Stimulated activated CD8-positive, alpha-beta memory T cell treated with anti-CD3 and anti-CD28 coated beads, Interleukin-2, amount 100 ng/mL, for 1 hour (primary cell): ENCODE measurements at places on chromosomes 7 and 10.

- DNase-seq = no peak
These were observed 43.9 kb downstream of the DOCK4 start for GRCh38 chr7:112162142-112162766.

GRCh38 chr10:92452313-92452712, 121.6 kb downstream of the IDE start:
- no peak for DNase-seq

GRCh38 chr10:125709553-125710474, 9.7 kb upstream of the EDRF1 start:
- no peak for DNase-seq

GRCh38 chr10:62746951-62747729, 57.4 kb upstream of the ADO start:
- DNase-seq = no peak

- DNase-seq = no peak
These were observed 17.6 kb downstream of the CCDC71L start for GRCh38 chr7:106643216-106644000.

- DNase-seq = no peak
These were observed 27.3 kb downstream of the HYAL4 start for GRCh38 chr7:123871998-123872867.
